NCI-H1930 (cell line): ENCODE measurements at places on chromosomes 3 and 15.

- no peak for DNase-seq
Observed at GRCh38 chr3:10155658-10156057, 9.1 kb upstream of the IRAK2 start.

GRCh38 chr3:32056559-32057290, 49.7 kb upstream of the GPD1L start:
- no peak for DNase-seq

- DNase-seq = no peak
Observed at GRCh38 chr3:188558343-188559071, 404.6 kb downstream of the LPP start.

DNA sequence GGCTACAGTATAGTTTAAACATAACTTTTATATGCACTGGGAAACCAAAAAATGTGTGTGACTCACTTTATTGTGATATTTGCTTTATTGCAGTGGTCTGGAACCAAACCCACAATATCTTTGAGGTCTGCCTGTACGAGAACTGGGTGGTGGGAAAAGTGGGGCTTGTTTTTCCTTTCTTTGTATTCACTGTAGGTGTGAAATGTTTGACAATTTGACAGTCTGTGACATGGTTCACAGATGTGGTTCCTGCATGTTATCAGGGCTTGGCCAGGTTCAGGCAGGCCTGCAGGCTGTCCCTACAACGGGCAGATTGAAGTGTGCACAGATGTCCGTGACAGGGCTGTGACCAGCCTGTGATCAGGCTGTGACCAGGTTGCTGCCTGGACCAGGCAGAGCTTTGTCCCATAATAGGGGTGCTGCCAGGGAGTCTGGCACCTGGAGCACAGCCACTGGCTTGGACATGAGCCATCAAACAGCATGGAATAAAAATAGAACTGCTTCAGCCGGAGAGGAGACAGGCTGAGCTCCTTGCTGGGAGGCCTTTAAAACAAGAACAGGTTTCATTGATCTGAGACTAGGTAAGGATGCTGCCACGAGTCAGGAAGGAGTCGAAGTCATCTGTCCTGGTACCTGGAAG, 61.0 kb downstream of the KLF13 start:
- no peak for DNase-seq

DNA sequence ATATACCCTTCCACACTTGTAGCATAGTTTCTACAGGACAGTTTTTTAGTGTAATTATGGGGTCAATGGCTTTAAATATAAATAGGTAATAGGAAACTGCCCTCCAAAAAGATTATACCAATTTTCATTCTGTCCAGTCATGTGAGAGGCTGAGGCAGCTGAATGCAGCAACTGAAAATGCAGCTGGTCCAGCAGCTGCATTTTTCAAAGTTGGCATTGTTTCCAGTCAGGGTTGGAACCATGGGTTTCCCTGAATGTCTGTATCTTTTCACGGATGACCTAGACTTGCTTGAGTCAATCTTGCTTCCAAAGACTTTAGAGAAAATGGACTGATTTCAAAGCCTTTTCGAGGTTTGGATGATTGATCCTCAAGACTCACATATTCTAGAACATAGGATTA, 9.9 kb upstream of the KNL1 start:
- no peak for DNase-seq

GRCh38 chr3:171743327-171744157, 66.7 kb downstream of the PLD1 start:
- no peak for DNase-seq

GRCh38 chr15:51621155-51621765, 1.3 kb downstream of the DMXL2 start:
- DNase-seq = no peak

GRCh38 chr3:127019449-127019848, 36.5 kb downstream of the PLXNA1 start:
- DNase-seq = no peak

DNA sequence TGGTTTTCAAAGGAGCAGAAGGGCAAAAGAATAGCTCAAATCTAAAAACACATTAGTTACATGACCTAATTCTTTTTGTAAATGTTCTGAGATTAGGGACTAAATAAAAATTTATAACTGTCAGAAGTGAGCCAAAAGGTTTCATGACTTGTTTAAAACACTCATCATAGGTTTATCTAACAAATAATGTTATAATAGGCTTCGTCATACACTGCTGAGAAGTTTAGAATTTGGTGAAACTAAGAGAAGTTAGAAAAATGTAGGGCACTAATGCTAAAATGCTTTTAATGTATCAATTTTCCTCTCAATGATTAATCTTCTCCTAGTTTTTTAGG, 468.8 kb upstream of the CDIN1 start:
- DNase-seq = no peak

DNA sequence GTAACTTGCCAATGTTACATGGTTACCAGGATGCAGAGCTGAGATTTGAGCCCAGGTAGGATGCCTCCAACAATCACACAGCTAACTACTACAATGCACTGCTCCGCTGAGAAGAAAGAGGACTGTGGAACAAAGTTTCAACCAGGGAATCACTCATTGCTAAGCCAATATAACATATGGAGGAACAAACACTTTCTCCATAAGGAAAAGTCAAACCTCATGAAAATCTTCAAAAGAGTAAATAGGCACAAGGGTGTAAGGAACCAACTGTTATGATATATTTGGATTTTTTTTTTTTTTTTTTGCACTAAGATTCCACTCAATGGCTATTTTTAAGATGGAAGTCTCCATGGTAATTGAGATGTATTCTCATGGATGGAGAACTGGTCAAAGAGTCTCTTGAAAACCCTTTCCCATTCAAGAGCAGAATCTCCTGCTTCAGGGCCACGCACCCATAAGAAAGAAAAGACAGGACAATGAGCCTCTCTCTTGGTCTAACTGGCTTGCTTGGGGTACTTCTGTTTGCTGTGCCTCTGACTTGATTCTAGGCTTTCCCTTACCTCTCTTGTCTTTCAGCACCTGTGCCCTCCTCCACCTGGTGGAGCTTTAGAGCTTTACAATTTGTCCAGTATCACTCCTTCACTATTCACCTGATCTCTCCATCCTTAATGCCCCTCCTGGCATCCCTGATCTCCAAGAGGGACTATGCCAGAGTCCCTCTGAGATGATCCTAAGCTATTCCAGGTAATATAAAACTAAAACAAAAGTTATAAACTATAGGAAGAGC, 252.8 kb downstream of the NTRK3 start:
- DNase-seq = no peak

DNA sequence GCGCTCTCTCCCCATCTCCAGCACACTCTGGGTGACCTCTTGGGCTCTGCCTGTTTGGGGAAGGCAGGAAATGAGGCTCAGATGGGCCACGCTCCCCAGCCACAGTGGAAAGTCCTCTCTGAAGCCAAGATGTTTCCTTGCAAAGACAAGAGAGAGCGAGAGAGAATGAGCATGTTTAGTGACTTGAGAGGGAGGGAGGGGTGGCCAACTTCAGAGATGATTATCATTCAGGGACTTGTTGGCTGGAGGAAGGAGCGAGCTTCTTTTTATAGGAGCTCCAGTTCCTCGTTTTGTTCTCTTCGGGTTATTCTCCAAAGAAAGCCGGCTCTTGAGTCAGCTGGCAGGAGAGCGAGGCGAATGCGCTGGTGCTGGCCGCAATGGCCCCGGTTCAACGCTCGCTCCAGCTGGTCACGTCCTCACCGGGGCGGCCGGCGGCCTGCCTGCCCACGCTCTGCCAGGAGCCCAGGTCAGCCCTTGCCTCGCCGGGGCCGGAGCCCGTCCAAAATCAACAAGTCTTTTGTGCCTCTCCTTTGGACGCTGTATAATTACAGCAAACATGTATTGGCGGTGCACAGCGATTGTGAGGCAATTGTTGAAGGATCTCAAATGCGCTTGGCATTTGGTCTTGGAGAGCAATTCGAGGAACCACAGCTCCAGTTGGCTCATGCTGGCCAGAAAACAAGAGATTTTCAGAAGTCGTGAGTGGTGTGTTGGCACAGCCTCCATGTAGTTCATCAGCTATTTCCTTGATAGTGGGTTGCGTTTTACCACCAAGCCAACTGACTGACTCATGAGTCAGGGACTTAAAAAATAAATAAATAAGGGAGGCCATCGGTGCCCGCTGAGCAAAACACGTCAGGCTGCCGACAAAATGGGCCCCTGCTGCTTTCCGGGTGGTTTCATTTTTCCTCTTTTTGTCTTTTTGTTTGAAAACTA, 288.6 kb downstream of the UACA start:
- DNase-seq = no peak

DNA sequence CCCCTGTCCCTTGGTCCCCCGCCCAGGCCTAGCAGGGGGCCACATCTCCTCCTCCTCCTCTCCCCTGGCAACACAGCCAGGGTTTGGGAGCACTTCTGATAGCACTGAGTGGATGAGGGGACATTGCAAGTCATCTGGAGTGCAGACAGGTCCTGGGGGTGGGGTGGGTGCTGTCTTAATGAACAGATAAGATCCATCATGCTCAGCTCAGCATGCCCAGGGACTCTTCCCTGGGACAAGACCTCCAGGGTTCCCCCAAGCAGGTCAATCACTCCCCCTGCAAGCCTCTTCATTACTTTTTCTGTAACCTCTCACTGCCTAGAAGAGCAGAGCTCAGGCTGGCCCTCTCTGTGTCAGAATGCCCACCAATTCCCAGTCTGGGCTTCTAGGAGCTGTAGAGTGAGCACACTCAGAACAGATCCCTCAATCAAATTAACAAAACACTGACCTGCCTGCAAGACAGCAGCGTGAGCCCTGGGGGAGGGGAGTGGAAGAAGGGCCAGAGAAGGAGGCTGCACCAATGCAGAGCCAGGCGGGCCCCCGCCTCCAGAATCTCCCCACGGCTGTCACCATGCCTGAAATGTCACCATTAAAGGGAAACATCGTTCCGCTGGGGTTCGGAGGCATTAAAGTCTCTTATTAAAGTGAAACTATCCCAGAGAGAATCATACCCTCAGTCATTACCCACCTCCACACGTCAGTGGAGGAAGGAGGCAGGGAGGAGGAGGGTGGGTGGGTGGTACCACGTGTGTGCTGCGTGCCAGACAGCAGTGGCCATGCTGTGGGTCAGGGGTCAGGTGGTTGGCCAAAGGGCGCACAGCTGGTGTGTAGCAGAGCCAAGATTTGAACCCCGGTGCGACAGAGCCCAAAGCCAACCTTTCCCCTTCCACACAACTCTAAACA, 114.7 kb upstream of the LINGO1 start:
- no peak for DNase-seq

DNA sequence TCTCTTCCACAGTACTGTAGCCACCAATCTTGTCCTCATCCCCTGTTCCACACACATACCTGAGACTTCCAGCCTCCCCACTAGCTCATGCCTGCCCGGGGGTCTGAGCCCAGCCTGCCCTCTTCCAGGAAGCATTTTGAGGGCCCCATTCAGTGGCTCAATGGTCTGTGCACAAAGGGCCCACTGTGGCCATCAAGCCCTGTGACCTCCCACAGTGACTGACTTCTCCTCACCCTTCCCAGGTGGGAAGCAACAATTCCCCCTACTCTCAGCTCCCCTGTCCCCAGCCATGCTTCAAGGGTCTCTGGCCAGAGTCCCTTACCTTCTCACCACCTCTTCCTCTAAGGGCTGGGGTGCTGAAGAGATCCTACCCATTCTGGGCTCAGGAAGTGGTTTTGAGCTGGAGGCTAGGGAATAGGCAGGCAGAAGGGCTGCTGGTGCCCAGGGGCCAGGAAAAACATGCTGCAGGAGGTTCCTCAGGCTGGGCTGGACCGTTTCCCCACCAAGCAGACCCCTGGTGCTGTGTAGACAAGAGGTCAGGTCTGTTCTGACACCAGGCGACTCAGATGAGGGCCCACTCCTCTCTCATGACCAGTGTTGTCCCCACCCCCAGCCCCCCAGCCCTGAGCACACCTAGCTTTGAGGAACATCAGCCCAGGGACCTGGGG, 3.0 kb upstream of the KLF15 start:
- DNase-seq = no peak

DNA sequence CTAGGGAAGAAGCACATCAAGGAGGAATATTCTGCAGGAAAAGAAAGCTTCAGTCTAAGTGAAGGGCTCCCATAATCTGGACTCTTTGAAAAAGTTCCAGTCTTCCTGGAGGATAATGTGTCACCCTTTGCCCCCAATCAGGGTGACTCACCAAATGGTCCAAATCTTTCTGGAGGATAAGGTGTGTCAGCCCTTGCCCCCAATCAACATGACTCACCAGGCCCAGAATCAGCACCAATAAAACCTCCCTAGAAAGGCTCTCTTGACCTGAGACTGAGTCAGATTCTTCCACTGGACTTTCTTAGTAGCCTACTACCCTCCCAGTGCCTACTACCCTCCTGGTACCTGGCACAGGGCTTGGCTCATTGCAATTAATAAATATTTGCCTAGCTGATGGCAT, 9.5 kb upstream of the ARL14 start:
- DNase-seq = no peak

DNA sequence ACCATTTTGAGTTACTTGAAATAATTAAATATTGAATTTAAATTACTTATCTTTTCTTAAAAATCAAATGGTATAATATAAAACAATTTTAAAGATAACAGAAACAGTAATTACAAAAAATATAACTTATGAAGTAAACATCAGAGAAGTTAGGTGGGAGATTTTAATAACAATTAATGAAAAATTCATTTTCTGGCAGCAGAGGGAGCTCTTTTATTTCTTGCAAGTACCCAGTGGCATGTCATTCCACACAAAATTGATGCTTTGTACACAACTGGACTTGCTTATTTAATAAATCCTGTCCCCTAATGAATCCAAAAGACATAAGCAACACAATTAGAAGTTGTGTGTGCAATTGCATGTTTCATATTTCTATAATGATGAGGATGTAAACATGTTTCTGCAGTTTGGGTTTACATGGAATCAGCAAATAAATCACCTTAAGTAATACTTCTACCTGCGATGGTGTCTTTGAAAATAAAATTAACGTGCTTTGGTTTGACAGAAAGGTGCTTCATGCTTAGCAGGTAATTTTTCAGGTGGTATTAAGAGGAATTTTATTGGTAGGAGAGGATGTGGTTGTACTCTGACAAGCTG, 861.3 kb downstream of the ZPLD1 start:
- DNase-seq = no peak

DNA sequence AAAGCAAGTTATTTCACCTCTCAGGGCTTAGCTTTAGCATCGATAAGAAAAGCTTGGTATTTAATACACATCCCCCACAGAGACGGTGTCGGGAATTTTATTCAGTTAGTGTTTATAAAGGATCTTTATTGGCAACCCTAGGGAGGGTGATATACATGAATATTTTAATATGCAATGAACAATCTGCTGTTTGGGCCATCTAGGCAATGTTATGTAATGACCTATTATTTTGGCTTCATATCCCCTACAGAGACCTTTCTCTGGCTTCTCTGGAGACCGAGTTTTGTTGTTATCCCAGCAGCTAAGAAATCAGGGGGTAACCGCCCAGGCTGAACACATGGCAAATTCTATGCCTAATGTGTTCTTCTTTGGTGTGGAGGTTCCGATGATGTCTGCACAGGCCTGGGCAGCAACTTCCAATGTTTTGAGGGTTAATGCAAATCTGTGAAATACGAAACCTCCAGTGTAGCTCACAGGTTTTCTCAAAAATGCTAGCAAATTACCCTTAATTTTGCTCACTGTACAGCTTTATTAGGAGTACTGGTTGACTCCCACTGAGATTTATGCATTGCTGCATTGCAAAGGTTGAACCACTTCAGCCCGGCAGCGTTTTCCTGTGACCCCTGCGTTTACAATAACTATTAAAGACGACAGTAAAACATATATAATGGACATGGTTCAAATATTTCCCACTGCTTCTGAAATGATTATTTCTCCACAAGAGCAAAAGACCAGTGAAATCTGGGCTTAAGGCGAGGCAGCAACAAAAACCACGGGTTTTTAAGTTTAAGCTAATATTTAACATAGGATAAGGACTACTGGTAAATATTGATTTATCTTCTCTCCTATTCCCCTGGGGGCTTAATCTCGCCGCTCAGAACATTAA, 298.3 kb upstream of the NR2E3 start:
- no peak for DNase-seq

- DNase-seq = no peak
Observed at GRCh38 chr3:30470496-30470895, 135.9 kb upstream of the TGFBR2 start.
